ENCODE measurements at places on chromosomes 5 and 9. TPM values are rescaled to one million over a fixed set of nuclear protein-coding genes. Genes with fewer than 3 reads are reported as not detected.

- DNase-seq = no peak
Observed at GRCh38 chr9:111752455-111752854, 42.3 kb downstream of the SHOC1 start.

DNA sequence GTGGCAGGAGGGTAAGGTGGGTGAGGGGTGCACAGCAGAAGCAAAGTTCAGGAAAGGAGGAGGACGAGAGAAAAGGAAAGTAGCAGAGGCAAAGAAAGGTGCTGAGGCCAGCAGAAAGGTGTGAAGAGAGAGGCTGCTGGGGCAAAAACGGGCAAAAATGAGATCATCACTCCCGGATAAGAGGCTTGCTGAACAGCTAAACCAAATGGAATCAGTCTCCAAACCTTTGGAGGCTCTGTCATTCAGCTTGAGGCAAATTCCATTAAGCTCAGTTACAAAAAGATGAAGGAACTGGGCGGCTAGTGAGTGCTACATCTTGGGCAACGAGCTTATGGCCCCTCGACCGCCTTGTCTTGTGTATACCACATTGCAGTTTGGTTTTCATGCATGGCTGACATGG is 136.4 kb downstream of the FSTL4 start:
- DNase-seq = no peak

Gene IFNA7
- not detected for total RNA-seq

- no peak for DNase-seq
Observed at GRCh38 chr5:139215107-139215975, 17.2 kb upstream of the SIL1 start.

Data from urinary bladder (tissue), 4 donors.